ENCODE measurements at places on chromosomes 11 and 22.

DNA sequence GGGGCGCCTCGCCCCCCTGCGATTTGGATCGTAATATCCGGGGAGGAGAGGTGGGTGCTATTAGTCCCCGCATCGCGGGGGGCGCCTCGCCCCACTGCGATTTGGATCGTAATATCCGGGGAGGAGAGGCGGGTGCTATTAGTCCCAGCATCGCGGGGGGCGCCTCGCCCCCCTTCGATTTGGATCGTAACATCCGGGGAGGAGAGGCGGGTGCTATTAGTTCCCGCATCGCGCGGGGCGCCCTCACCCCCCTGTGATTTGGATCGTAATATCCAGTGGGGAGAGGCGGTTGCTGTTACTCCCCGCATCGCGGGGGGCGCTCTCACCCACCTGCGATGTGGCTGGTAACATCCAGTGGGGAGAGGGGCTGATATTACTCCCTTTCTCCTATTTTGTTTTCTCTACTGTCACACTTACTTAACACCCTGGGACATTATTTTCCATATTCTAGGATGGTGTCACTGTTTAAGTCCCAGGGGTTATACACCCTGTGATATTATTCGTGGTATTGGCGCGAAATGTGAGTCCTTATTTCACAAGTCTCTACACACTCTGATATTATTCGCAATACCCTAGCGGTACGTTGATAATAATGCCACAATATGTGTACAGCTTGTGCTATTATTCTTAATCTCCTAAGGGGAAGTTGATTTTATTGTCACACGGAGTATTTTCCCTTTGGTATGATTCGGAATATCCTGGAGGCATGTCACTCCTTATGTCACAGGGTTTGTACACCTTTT is 57.8 kb upstream of the ALDH3B2 start:
- DNase-seq: no peak

DNA sequence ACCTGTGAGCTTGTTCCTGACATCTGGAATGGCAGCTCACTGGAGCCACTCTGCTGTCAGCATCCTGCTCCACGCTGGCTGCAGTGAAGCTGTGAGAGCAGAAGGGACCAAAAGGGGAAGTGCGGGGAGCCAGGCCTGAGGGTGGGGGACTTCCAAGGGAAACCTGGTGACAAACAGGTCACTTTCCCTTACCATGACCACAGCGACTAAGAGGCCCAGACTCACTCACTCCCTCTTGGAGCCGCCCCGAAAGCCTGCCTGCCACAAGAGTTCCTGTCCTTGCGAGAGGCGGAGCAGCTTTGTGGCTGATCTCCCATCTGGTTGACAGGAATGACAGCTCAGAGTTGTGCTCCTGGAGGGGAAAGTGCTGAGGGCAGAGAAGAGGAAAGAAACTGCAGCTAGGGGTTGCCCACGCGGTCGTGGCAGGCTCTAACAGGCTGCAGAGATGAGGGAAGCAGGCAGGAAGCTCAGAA is 183.8 kb upstream of the NTM start:
- DNase-seq: no peak

DNA sequence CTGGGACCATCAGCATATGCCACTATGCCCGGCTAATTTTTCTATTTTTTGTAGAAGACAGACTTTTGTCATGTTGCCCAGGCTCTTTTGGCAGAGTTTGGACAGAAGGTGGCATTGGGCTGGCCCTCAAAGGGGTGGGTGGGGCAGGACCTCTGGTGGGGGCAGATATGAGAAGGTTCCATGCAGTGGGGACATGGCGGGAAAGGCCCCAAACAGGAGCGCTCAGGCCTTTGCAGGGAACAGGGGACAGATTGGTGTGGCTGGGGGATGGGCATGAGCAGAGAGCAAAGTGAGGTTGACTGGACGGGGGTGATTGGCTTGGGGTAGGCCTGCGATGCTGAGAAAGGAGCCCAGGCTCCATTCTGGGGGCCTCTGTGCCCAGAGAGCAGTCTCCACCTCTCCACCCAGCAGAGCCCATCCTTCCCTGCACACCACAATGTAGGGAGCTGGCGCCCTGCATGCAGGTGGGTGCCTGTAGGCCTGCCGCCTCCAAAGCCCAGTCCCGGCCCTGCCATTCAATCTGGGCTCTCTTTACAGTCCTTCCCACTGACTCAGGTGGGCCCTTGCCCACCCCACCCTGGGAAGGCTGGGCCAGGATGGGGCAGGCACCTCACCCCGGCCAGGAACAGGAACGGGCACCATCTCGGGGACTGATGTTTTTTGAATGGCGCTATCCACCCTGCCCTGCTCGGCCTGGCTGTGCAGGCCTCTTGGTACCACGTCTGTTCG is 98.7 kb downstream of the MORC2 start:
- no peak for DNase-seq

DNA sequence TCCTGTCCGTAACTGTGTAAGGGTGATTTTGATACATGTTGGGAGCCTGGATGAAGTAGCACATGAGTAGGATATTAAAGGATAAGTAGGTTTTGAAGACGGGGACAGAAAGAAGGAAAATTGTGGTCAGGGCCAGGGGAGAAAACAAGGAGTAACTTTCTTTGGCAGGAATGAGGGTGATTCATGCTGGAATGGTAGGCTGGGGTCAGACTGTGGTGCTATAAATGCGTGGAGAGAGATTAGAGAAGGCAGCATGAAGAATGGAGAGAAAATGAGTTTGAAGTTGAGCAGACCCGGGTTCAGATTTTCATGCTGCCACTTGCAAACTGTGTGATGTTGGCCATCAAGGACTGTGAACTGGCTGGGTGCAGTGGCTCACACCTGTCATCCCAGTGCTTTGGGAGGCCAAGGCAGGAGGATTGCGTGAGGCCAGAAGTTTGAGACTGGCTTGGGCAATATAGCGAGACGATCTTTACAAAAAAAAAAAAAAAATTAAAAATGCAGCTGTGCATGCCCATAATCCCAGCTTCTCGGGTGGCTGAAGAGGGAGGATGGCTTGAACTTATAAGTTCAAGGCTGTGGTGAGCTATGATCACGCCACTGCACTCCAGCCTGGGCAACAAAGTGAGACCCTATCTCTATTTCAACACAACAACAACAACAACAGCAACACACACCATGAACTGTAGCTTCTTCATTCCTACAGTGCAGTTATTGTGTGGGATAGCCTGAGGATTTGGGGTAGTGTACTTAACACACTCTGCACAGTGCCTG is 22.3 kb downstream of the ZBTB16 start:
- peak; percentile 78 for DNase-seq

DNA sequence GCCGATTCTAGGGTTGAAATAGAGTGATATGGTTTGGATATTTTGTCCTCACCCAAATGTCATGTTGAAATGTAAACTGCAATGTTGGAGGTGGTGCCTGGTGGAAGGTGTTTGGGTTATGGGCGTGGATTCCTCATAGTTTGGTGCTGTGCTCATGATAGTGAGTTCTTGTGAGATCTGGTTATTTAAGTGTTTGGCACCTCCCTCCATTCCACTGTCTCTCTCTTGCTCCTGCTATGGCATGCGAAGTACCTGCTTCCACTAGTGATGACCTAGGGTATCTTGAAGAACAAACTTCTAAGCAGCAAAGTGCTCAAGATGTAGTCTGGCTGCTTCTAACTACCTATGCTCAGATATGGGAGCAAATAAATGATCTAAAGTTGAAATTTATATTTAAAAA is 56.0 kb upstream of the TSPAN18 start:
- no peak for DNase-seq

DNA sequence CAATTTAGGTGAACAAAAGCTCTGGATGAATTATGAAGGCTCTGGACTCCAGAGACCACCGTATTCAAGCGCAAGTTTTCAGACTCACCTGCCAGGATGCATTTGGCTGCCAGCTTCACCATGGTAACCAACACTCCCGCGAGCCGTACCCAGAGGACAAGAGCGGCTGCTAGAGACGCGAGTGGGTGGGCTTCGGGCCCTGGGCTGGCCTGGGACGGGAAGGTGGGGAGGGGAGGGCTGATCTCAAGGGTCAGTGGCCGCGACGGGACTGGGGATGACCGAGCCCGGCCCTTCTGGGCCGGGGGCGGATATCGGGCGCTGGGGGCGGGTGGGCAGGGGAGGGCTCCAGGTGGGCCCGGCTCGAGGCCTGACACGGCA is 344 bp downstream of the IFT27 start:
- no peak for DNase-seq

DNA sequence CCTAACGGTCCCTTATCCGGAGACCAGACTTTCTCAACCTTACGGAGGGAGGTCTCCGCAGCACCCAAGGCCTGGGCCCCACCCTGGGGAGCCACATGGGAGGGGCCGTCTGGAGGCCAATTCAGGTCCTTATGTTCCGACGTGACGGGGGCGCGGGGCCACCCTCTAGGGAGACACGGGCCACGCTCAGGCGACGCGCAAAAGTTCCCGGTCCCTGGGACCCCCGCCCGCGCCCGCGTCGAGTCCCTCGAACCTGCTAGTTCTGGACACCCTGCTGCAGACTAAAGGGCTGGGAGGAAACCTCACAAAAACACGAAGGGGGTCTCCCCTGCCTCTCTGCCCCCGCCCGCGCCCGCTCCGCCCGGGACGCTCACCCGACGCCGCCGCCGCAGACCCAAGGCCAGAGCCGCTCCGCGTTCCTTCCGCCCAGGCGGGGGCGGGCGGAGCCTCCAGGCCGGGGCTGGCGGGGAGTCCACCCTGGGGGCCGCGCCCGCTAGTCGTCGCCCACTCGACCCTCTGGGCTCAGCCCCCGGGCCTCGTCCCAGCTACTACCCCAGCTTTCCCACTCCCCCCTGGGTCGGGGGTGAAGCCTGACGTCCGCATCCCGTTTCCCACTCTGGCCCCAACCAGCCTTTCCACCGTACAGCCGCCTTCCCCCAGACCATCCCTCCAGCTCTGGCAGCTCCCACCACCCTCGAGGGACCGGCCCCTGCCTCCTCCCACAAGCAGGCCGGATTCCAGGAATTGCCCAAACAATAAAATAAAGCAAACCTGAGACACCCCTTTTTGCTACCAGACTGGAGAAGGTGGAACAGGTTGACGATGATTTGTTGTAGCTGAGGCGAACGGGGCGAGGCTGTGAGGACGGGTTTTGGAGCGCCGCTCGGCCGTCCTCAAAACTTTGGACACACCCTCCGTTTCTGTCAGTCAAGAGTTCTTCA is 2.7 kb downstream of the RNH1 start:
- DNase-seq: peak; percentile 66

DNA sequence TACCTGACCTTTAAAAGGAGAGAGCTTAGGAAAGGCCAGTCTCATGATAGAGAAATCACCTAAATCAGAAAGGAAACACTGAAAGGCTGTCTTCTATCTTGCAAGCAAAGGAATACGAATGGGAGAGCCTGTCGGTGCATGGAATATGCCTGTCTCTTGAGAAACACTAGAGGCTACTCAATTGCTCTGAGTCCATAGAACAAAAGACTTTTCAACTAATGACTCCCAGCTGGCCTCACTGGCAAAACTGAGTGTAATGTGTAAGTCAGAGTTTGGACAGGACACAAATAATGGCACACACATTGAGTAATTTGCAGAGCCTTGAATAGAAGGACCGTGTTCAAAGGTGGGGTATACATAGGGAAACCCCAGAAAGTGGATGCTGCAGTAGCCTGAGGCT is 171.0 kb upstream of the ARHGAP20 start:
- peak; percentile 26 for DNase-seq

DNA sequence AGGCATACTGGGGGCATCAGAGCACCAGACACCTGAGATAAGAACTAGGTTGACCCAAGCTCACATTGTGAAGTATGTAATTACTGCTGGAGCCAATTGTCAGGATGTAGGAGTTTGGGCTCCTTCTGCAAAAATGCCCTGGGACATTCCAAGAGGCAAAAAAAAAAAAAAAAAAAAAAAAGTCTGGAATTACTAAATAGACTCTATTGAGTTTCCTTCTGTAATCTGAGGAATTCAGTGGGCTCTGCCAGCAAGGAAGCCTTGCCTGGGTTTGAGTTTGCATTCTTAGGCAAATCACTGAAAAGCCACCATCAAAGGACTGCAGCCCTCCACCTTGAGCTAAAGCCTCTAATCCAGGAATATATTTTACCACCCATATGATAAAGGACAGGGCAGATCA is 8.0 kb upstream of the CAVIN3 start:
- DNase-seq: no peak

- no peak for DNase-seq
Measured at GRCh38 chr11:102985850-102986249, 30.3 kb upstream of the MMP13 start.

- no peak for DNase-seq
Measured at GRCh38 chr11:42770444-42771065, 541.2 kb upstream of the API5 start.

DNA sequence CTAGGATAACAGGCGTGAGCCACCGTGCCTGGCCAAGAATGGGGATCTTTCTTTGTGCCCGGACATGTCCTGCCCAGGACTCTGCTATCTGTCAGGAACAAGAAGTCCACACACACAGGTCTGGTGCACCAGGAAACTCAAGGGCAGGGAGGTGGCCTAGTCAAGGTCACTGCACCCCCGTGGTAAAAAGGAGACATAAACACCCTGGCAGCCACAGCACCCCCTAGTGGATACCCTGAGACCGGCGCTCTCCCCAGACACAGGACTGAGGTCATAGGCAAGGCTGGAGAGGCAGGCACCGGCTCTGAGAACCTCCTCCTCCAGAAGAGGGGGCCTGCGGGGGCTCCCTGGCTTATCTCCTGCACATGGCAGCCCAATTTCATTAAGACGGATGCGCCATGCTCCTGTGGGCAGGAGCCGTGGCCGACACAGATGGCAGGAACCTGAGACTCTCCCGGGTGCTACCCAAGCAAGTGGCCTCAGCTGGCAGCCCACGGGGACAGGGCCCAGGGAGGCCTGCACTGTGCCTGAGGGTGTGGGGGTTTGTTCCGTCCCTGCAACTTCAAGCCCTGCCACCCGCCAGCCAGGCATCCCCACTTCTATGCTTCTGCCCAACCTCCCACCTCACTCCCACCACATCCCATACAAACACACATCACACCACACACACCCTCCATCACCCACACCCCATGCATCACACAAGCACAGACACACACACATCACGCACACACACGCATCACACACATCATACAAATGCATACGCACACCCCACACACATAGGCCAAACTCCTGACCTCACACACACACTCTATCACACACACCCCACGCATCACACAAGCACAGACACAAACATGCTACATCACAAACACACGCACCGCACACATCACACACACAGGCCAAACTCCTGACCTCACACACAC is 19.6 kb downstream of the MACROD1 start:
- no peak for DNase-seq

GRCh38 chr11:133360860-133361688 is 171.2 kb downstream of the OPCML start:
- DNase-seq: no peak

DNA sequence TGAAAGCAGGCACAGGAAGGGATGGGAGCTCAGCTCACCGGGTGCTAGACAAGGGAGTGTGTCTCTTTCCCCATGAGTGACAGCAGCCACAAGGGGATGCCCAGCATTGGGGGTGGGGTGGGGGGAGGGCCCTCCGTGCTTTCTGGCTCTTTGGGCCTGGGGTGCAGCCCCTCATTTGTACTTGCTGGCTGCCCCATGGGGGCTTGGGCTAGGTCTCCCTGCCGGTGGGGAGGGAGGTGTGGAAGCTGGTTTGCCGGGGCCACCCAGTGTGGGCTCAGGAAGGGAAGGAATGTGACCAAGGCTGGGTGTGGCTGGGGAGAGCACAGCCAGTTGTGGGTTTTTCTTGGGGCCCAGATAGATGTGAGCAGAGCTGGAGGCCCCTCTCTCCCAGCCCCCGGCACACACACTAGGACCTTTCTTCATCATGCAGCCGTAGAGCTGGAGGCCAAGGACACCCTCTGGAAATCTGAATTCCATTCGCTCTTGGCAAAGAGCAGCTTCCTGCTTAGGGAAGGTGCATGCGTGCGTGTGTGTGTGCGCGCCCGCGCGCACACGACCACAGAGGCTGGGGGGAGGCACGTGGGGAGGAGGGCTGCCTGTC is 25.8 kb downstream of the KCNQ1OT1 start:
- DNase-seq: no peak

Measured in HCEC 1CT (cell line).